ENCODE measurements at places on chromosomes 12 and 14.

DNA sequence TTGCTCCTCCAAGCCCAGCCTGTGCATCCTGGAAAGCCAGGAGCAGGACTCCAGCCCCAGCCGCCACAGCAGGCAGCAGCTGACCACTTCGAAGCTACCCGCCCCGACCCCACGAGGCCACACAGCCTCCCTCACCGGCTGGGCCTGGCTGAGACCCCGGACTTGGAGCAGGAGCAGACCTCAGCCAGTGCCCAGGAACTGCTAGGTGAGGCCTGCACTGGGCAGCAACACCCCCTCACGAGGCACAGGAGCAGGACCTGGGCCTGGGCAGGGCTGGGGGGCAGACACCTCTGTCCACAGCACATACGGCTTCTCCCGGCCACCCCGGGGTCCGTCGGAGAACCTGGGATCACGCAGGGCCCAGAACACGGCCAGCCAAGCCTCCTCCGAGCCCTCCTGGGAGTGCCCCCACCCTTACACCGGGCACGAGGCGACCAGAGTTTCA is 137.4 kb upstream of the C14orf180 start:
- no peak for DNase-seq

- DNase-seq = peak; percentile 37
Measured at GRCh38 chr12:22287776-22288621, 46.5 kb downstream of the ST8SIA1 start.

GRCh38 chr12:105705765-105706164 is 375.3 kb downstream of the C12orf75 start:
- no peak for DNase-seq

- DNase-seq = no peak
Measured at GRCh38 chr12:42961395-42961794, 371.8 kb upstream of the PRICKLE1 start.

GRCh38 chr12:26777236-26777635 is 55.8 kb downstream of the ITPR2 start:
- no peak for DNase-seq

DNA sequence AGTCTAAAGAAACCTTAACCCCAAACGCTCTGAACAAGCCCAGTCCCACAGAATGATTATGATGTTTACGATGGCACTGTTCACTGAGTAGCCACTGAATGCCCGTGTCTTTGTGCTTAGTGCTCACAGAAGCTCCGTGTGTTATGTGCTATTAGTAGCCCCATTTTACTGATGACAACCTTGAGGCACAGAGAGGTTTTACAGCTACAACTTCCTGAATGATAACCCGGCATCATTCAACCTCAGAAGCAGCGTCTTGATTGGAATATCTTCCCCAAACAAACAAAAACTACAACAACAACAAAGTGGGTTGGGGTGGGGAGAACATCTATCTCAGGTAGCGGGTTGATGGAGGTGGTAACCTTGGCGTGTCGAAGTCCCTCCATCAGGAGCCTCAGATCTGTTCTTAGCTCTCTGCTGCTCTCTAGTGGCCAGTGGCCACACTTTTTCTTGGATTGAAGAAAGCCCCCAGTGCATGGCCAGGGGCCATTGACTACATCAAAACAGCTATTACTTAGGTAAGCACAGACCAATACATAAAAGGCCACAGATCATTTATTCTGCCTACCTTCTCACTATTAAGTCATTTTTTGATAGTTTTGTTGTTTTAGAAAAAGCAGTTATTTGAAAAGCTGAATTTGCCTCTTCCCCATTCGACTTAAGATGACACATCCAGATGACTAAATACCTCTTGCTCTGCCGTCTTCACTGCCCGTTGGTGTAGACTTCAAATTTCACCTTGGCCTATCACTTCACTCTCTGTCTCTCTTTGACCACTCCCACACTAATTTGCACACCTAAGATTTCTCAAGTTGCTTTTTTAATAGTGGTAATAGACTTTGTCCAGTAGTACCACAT is 376.9 kb downstream of the GALC start:
- DNase-seq = peak; percentile 7

DNA sequence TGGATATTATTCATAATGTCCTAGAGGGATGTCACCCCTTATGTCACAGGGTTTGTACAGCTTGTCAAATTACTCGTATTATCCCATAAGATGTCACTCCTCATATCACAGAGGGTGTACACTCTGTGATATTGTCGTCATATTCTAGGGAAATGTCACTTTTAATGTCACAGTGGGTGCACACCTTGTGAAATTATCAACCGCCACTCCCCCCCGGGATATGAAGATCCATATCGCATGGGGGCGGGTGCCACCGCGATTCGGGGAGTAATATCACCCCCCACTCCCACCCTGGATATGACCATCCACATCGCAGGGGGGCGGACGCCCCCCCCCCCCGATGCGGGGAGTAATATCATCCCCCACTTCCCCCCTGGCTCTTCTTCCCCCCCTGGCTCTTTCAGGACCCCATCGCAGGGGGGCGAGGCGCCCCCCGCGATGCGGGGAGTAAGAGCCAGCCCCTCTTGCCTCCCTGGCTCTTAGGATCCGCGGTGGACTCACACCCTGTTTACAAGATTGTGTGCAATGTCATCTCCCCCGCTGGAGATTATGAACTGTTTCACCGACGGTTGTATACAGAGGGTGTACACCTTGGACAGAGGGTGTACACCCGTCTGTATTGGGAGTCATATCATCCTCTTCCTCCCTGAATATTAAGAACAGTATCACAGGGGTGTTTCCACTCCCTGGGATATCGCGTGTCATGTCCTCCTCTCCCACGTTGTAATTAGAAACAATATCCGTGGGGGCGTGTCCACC is 92.8 kb downstream of the FRMD6 start:
- no peak for DNase-seq

DNA sequence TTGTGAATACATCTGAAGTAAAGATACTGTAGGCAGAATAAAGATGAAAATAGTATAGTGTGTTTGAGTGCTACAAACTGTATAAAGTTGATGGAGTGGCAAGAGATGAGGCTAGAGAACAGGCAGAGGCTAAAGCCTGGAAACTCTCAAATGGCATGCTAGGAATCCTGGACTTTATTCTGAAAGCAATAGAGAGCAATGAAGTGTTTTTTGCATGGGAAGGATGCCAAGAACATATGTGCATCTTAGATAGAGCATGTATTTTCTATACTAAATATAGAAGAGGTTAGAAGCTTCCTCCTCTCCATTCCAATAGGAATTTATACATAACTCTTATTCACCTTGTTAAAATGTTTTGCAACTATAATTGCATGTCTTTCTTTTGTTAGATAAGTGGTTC is 86.3 kb upstream of the TMTC2 start:
- DNase-seq = no peak

- DNase-seq = no peak
Measured at GRCh38 chr12:116130431-116130830, 147.1 kb downstream of the MED13L start.

DNA sequence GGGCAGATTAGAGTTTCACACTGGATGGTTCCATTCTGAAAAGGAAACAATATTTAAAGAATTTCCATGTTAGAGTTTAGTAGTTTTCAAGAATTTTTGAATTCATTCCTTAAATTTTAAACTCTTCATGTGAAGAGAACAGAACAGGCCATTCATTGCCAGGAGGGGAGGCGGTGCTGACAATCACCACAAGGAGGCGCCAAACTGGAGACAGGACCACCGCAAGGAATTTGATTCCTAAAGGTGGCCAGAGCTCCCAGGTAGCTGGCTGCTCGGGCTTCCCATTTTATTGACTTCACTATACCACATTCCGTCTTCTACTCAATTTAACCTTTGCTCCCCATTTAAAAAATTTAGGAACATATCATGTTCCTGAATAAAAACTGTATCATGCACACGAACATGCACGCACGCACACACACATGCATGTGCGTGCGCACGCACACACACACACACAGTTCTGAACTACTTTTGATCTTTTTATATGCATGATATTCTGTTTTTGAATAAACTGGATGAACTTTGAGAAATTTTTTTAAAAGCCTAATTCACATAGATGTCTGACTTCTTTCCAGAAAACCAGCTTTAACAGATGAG is 101.2 kb downstream of the NELL2 start:
- peak; percentile 66 for DNase-seq

DNA sequence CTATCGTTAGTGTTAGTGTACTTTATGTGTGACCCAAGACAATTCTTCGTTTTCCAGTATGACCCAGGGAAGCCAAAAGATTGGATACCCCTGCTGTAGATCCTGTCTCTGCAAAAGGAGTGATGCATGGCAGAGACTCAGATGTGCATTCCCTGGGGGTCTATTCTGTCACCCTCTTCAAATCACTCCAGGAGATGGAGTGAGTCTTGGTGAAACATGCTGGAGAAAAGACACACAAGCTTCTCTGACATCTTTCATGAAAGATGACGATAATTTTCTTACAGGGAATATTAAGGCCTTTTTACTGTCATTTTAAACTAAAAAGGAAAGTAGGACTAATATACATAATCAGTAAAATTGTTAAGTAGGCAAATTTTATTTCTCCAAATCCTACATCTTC is 437.9 kb upstream of the SOX5 start:
- DNase-seq = no peak

- no peak for DNase-seq
Measured at GRCh38 chr14:59022144-59022543, 166.3 kb upstream of the DAAM1 start.

DNA sequence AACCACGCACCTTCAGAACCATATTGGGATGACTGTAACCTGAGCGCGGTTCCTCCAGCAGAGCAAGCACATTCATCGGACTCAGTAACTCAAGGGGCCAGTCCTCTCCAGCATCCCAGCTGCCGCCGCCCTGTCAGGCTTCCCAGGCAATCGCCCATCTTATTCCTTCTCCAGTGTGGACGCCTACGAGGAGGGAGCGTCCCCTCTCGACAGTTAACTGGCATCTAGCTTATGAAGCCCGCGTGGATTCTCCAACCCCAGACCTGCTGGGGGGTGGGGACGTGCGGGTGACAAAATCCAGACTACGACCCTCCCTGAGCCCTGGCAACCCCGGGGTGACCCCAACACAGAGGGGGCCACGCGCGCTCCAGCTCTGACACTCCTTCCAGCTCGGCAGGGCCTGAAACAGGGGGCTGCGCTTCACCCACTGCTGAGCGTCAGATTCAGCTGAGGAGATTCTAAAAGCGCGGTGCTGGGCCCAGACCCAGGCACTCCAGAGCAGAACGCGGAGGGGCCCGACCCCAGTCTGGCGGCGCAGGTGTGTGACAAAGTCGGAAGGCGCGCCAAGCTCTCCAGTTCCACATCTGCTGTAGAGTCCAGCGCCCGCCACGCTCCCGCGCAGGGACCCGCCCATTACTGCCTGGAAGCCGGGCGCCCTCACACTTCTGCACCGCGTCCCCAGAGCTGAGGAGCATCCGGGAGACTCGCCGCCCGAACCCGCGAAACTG is 43.9 kb upstream of the ESR2 start:
- DNase-seq = peak; percentile 3

GRCh38 chr14:50212726-50213125 is 18.7 kb downstream of the SOS2 start:
- no peak for DNase-seq

DNA sequence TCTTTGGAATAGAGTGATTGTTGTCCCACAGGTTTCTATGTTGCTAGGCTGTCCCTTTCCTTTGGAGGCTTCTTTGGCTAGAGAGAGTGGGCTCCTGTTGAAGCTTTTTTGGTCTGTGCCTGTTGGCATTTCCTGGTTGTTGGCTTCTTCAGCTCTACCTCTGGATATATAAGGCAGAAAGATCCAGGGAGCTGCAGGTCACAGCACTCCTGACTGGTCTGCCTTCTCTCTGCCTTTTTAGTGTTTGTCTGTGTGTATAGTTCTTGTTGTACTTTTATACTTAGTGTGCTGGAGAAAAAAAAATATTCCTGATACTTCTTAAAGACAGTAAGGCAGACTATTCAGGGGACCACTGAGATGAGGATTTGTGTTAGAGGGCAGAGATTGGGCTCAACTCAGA is 202.7 kb downstream of the FBXL14 start:
- DNase-seq = no peak

DNA sequence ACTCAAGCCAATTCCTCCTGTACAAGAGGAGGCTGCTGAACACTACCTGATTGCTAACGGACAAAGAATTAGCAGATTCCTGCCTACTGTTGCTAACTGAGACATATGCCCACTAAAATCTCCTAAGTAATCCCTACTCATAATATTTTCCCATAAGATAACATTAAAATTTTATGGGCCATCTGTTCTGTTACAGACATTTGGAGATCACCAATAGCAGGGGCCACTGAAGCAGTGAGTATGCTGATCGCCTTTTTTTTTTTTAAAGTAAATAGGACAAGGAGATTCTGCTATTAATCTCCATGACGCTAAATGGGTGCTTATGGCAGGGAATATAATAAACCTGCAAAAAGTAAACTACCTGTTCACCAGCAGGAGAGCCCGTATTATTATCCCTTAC is 292.9 kb downstream of the MED13L start:
- no peak for DNase-seq

- DNase-seq = no peak
Measured at GRCh38 chr12:113297214-113297587, 37.7 kb downstream of the SLC8B1 start.

- DNase-seq = no peak
Measured at GRCh38 chr12:25653487-25654175, 100.5 kb upstream of the LMNTD1 start.

- DNase-seq = no peak
Measured at GRCh38 chr12:87202189-87202588, 827.0 kb downstream of the C12orf50 start.

GRCh38 chr12:34605955-34606748 is 583.9 kb downstream of the ALG10 start:
- no peak for DNase-seq

DNA sequence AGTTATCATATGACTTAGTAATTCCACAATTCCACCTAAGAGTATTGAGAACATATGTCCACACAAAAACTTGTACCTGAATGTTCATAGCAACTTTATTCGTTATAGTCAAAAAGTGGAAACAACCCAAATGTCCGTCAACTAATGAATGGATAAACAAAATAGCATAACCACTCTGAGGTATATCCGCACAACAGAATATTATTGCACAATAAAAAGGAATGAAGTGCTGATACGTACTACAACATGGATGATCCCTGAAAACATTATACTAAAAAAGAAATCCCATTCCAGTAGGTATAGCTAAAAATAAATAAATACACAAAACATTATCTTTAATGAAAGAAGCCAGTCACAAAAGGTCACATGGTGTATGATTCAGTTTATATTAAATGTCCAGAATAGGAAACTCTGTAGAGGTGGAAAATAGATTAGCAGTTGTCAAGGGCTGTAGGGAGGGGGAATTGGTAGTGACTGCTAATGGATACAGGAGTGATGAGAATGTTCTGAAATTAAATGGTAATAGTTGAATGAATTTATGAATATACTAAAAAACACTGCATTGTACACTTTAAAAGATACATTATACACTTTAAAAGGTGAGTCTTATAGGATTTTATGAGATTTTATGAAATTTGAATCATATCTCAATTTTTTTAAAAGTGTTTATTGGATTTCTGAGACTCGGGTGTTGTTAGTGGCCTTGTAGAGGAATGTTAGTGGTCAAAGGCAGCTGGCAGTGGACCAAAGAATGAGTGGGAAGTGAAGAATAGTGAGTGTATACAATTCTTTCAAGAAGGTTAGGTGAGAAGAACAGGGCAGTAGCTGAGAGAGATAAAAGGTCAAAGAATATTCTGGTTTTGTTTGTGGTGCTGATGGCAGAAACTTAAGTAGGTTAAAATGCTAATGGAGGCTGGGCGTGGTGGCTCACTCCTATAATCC is 36.3 kb upstream of the BAZ1A start:
- no peak for DNase-seq

All from CD4-positive, alpha-beta T cell treated with Interleukin-15 for 4 hours (primary cell).